Osteoblast (primary cell): ENCODE measurements at places on chromosomes 3 and 15. TPM values are rescaled to one million over a fixed set of nuclear protein-coding genes. Genes with fewer than 3 reads are reported as not detected.

GRCh38 chr3:81718311-81718710 is 43.1 kb downstream of the GBE1 start:
- DNase-seq: no peak

GRCh38 chr15:29911705-29912104 is 89.4 kb upstream of the TJP1 start:
- DNase-seq: no peak

GRCh38 chr3:54225841-54226528 is 103.6 kb downstream of the CACNA2D3 start:
- no peak for DNase-seq

DNA sequence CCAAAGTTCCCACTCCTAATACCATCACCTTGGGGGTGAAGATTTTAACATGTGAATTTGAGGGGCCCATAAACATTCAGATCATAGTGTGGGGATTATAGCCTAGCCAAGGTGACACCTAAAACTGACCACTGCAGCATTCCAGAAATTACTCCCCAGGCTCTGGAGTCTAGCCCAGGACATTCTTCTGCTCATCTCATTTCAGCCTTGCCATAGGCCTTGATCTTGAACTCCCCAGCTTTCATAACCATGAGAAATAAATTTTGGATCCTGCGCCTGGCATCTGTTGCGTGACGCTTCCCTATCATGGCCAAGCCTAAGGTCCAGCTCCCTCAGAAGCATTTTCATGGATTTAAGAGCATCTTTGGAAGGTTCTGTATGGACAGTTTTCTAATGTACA is 502.9 kb upstream of the THBS1 start:
- DNase-seq: no peak

- DNase-seq: no peak
Measured at GRCh38 chr3:169509359-169509758, 154.2 kb downstream of the MECOM start.

GRCh38 chr15:63530752-63531299 is 26.4 kb downstream of the USP3 start:
- DNase-seq: no peak

- no peak for DNase-seq
Measured at GRCh38 chr3:99850608-99851007, 32.9 kb downstream of the CMSS1 start.

GOLGA8G gene
- total RNA-seq: under 0.01 TPM in 1 of 2 replicates, not detected in the other

DISP2 gene
- 0.29 and 0.36 TPM in 2 replicates for total RNA-seq

POLQ gene
- 1.4 and 1.5 TPM in 2 replicates for total RNA-seq

GUCA1C gene
- not detected in 2 replicates for total RNA-seq

SCAANT1 gene
- not detected in 2 replicates for total RNA-seq

SLC38A3 gene
- total RNA-seq: 0.29 and 0.36 TPM in 2 replicates
